ENCODE measurements at places on chromosomes 5 and 9. TPM values are rescaled to one million over a fixed set of nuclear protein-coding genes. Genes with fewer than 3 reads are reported as not detected.

DNA sequence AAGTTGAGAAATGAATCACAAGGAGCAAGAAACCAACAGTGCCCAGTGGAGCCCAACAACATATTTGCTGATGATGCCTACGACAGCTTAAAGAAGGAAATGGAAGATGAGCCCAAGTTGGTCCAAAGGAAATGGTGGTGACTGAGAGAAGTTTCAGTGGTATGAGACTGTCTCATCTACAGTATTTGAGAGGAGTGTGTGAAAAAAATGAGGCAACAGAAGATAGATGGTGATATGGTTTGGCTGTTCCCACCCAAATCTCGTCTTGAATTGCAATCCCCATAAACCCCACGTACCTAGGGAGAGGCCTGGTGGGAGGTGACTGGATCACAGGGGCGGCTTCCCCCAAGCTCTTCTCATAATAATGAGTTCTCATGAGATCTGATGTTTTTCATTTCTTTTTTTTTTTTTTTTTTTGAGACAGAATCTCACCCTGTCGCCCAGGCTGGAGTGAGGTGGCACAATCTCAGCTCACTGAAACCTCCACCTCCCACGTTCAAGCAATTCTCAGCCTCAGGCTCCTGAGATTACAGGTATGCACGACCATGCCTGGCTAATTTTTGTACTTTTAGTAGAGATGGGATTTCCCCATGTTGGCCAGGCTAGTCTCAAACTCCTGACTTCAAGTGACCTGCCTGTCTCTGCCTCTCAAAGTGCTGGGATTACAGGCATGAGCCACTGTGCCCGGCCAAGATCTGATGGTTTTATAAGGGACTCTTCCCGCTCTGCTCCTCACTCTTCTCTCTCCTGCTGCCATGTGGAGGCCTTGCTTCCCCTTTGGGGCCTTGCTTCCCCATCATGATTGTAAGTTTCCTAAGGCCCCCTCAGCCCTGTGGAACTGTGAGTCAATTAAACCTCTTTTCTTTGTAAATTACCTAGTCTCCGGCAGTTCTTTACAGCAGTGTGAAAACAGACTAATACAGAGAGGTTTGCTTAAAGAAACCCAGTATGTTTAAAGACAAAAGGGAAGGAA is 30.2 kb downstream of the EFCAB9 start:
- no peaks in the 10 kb centered on the region for H3K4me1 ChIP-seq
- H3K36me3 ChIP-seq, result no peaks in the 10 kb centered on the region
- no peak for DNase-seq
- no peak overlapping the region for H3K4me3 ChIP-seq
- H3K27me3 ChIP-seq, result no peaks in the 10 kb centered on the region

DNA sequence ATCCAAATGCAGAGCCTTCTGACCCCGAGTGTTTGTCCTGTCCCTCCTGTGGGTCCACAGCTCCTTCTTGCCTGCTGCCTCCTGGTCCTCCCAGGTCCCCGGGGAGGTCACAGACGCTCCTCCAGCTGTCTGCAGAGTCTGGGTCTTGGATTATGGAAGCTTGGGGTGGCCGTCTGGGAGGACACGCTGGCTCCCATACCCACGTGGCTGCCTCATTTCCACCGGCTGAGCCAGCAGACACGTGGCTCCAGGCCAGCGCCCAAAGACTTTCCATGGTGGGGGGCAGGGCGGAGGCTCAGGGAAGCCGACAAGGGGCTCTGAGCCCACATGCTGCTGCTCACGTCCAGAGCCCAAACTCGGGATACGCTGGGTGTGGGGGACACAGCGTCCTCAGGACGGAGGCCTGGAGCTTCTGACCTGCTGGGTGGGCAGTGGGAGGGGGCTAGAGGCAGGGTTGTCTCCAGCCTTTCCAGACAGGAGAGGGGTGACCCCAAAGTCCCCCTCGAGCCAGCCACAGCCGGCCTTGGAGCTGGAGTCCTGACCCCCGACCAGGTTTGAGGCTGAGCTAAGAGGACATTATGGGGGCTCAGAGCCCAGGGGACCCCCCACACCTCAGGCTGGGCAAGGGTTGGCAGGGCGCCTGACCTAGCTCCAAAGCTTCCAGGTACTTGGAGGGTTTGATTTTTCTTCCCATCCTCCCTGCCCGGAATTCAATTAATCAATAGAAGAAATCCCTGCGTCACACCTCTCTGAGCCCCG is 24.2 kb upstream of the RNU6ATAC start:
- H3K4me3 ChIP-seq, result no peak overlapping the region
- peaks cover 30% of the 10 kb centered on the region for H3K4me1 ChIP-seq
- no peaks in the 10 kb centered on the region for H3K36me3 ChIP-seq
- no peaks in the 10 kb centered on the region for H3K27me3 ChIP-seq

DNA sequence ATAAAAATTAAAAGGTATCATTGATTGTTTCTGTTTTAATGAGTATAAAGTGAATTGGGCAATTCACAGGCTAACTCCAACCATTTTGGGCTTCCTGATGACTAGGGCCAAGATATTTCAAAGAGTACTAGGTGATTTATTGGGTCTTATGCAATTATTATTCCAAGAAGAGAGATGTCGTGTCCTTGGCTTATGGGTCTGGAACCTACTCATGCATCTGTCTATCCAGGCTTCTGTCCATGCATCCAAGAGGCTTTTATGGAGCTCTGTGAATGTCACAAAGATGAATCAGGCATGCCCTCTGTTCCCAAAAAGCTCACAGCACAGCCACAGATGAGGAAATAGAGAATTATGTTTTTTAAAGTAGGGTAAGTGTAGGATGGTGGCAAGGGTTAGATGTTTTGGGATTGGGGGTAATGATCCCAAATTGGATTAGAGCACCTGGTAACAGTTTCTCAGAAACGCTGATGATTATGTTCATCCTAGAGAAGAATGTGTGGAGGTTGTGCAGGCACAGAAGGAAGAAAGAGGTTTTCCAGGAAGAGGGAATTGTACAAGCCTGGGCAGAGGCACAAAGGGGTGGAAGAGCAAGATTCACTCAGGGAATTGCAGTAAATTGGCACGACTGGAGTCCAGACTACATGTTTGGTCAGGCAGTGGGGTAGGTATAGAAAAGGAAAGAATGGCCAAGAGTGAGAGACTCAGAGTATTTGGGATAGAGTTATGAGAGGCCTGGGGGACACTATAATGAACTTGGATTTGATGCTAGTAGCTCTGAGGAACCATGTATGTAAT is 83.0 kb upstream of the TNC start:
- H3K4me1 ChIP-seq, result no peaks in the 10 kb centered on the region
- no peak for DNase-seq
- no peaks in the 10 kb centered on the region for H3K36me3 ChIP-seq

- H3K36me3 ChIP-seq, result no peaks in the 10 kb centered on the region
- peaks cover 3% of the 10 kb centered on the region for H3K4me1 ChIP-seq
- no peak for DNase-seq
- H3K27me3 ChIP-seq, result no peaks in the 10 kb centered on the region
- H3K4me3 ChIP-seq, result no peak overlapping the region
These were observed 64.7 kb upstream of the GRAMD2B start for GRCh38 chr5:126358525-126358924.

NIPAL4 gene
- not detected for total RNA-seq

PCSK1 gene
- total RNA-seq, result not detected

BNC2 gene
- 40.9 TPM for total RNA-seq

SPAG8 gene
- 0.61 TPM for total RNA-seq

OBP2B gene
- not detected for total RNA-seq

Measured in gastrocnemius medialis (tissue), 4 donors.